ENCODE measurements at places on chromosomes 12 and 14.

GRCh38 chr14:51825926-51826325 is 34.5 kb upstream of the GNG2 start:
- no peak for DNase-seq

- DNase-seq: no peak
These were observed 9.1 kb downstream of the CRACR2A start for GRCh38 chr12:3743803-3744202.

GRCh38 chr14:67133595-67134441 is 55.4 kb upstream of the GARIN2 start:
- DNase-seq: no peak

GRCh38 chr12:19483727-19484126 is 44.4 kb downstream of the AEBP2 start:
- DNase-seq: no peak

Measured in NCI-H1048 (cell line).